ENCODE measurements at places on chromosomes 12 and 14.

DNA sequence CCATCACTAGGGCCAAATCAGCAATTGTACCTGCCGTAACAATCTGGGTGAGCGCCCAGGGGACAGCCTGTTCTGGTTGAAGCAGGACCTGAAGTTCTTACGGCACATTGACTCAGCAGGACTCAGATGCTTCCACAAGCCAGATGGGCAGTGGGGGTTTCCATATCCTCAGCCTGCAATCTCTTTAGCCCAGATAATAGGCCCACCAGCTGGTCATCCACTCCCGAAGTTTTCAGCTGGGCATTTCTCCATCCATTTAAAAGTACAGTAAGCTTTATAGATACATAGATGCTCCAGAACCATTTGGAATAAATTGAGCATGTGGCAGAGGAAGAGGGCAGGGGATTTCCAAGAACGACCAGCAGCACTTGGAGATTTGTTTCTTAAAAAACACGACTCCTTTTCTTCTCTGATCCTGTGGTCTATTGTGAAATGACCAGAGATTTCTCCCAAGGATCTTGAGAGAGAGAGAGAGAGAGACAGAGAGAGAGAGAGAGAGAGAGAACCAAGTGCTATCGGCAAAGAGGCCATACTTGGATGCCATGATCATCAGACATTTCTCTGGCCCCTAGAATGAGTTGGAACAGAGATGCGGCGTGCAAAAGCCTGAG lies 74.8 kb upstream of the PLXNC1 start:
- no peak for DNase-seq

GRCh38 chr12:71239731-71240130 lies 81.9 kb upstream of the TSPAN8 start:
- no peak for DNase-seq

DNA sequence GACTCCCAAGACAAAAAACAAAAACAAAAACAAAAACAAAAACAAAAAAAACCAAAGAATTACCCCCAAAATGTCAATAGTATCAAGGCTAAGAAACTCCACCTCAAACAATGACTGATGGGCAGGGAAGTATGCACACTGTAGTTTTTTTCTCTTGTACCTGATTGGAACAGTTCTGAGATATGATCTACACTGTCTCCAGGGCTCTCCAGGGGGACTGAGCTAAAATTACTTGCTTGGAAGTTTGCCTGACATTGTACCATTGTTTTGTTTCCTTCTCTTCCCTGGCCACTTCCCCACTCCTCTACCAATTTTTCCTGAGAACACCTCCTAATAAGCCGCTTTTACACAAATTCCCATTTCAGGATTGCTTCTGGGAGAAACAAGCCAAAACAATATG lies 22.3 kb upstream of the CATSPERB start:
- no peak for DNase-seq

DNA sequence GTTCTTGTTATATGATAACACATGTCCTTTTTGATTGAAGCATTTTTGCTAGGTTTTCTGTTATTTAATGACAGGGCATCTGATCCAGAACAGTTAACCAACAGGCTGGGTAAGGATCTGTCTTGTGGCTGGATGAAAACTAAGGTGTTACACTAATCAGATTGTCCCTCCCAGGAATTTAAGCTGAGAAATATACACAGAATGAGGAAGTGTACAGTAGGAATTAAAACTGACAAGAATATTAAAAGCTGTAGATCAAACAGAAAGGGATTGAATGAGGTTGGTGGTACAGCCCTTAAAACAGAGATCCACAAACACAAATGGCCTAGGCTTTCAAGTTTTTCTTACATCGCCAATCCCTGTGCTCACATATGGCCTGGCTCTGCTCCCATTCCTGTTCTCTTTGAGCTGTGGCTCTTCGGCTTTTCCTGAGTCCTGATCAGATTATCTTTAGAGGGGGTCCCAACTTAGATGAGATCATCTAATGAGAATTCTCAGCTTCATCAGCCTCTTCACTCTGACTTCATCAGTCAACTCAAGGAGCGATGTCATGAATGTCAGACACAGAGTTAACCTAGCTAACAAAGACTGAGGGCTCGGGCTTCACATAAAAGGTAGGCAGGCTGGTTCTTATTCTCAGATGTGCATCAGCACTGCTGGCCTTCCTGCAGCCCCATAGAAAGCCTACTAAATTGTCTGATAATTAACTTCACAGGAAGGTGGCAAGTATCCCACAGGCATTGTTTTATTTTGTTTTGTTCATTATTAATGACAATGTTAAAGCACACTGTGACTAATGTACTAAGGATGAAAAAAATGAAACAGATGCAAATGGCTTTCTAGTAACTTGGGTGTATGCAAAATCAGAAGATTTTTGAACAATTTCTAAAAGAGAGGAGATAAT lies 11.4 kb downstream of the PYGL start:
- DNase-seq: no peak

DNA sequence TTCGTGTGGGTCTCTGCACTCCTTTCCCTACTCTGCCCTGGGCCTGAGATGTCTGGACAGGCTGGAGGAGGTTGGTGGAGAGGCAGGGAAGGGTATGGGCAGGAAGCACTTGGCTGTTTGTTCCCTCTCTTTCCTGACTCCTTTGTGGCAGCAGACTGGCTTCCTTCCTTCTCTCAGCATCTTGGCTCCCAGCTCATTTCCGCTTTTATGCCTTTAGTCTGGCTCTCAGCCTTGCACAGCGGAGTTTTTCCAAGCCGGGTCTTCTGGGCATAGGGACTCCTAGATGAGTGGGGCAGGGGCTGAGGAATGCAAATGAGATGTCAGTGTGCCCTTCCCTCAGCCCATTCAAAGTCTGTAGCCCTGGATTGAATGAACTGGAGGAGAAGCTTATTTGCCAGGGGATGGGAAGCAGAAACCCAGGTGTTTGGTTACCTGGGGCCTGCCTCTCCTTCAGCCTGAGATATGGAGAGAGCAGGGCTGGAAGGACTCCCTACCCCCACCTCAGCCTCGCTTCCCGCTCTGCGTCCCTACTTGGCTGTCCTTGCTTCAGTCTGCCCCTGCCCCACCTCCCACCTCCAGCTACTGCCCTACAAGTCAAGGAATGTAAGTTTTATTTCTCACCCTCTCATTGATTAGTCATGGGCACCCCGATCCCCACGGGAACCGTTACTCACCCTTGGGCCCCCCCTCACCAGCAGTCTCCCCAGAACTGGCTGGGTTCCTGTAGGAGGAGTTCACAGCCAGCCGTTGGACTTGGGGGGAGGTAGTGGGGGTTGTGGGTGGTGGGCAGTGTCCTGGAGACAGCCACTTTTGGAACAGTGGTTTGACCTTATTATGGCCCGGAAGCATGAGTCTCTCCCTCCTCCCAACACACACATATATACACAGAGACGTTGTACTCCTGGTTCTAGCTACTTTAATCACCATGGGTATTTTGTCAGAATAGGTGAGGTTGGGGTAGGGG lies 9.3 kb upstream of the ITGA5 start:
- DNase-seq: peak; percentile 51

GRCh38 chr12:29957835-29958234 lies 174.1 kb upstream of the TMTC1 start:
- DNase-seq: no peak

DNA sequence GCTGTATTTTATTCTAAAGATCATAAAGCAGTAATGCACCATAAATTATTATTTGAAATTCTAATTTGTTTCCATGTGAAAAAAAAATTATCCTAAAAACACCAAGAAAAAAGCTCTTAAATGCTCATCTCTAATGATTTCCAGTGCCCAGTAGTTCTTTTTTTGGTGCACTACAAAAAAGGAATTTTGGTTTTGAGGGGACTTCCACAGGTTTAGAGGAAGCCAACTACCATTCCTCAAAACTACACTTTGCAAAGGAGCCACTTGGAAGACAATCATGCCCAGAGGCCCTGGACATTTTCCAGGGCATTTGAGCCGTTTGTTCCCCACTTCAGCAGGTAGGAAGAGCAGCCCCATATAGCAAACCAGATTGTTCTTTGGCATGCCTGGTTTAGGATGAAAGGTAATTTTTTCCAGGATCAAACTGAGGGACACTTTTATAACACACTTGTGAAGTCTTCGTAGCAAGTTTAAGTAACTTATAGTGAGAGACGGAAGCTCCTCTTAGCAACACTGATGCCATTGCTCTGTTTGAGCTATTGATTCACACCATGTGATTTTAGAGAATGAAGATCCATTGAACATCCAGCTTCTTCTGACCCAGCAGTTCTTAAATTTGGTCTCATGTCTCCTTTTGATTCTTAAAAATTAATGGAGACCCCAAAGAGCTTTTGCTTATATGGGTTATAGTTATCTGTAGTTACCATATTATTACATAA lies 187.9 kb downstream of the ETV6 start:
- DNase-seq: no peak

DNA sequence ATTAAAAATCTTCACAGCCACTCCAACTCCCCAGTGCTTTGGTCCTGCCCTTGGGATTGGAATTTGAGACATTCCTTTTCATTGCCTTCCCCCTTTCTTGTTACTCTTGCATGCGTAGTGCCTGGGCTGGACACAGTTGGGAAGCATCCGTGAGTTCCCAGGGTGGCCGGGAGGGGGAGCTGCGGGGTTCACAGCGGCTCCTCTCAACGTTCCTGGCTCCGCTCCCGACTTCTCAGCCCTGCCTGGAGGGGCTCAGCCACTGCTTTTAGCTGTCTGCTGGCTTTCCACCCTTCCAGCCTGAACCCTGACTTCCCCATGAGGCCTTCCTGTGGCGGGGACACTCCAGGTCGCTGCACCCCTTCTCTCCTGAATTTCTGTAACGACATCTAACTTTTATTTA lies 3.2 kb downstream of the TEX52 start:
- peak; percentile 96 for DNase-seq

DNA sequence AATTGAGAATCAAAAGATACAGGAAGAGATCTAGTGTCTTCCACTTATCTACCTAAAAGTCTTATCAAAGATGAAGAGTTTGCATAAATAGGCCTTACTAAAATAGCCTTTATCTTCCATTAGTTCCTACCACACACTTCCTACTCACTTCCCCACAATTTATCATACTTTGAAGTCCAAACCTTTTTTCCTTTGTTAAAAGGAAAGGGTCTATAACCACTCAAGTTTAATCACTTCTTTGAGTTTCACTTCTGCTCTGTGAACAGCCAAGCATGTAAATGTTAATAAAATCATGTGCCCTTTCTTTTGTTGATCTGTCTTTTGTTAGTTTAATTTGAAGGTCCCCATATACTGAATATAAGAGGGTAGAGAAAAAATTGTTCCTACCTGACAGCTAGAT lies 114.5 kb downstream of the PHLDA1 start:
- DNase-seq: no peak

GRCh38 chr12:21818627-21819026 lies 44.1 kb upstream of the KCNJ8 start:
- no peak for DNase-seq

All from iPS-NIHi11 (cell line).